ENCODE measurements at places on chromosomes 2 and 18.

- no peak for DNase-seq
These were observed 107.0 kb downstream of the PDE1A start for GRCh38 chr2:182319556-182320505.

DNA sequence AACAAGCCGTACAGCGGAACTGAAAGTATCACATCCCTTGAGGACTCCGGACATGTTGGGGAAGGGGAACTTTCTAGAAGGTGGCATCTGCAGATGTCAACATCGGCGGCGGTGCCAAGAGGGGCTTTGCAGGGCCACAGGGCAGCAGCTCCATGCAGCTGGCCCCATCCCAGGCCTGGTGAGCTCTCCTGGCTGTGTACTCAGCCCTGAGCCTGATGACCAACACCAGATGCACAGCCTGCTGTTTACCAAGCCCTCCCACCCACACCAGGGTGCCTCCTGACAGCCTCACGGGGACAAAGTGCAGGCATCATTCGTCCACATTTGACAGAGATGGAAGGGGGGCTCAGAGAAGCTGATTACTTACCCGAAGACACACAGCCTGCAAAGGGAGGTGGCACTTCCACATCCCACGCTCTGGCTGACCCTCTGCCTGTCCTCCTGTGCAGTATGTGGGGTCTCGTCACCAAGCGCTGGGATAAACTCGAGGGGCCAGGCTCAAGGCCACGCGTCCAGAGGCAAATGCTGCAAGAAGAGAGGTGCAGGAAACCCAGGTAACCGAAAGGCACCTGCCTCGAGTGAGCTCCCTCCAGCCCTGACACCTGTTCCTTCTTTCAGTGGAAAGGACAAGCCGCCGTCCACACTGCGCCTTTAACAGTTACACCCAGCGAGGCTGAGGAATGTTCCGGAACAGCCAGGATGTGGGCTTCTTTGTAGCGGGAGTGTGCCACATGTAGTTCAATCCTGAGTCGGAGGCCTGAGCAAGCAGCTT, 69.0 kb upstream of the ASAP2 start:
- DNase-seq, result no peak

GRCh38 chr2:203583701-203584100, 48.6 kb upstream of the RAPH1 start:
- peak; percentile 73 for DNase-seq

DNA sequence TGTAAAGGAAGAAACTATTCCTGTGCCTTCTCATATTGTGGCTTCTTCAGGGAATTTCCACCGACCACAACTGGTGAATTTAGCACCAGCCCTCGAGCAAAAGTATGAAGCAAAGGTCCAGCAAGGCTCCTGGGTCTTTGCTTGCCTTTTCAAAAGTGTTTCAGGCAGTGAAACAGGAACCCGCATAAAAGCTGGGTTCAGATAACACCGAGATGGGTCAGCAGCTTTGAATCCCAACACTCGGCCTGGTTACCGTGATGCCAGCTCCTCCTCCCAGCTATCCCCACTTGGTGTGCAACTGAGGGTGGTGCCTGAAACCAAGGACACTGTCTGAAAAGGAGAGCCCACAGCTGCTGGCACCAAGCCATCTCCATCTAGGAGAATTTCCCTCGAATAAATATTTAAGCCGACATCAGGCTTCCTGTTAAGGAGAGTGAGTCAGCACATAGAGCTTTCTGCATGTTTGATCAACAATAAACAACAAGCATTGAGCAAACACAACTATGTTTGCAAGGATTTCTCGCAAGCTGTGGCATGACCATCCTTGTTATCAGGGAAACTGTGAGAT, 69.5 kb downstream of the ANTXR1 start:
- DNase-seq, result peak; percentile 68

- DNase-seq, result no peak
These were observed 43.7 kb upstream of the APCDD1 start for GRCh38 chr18:10410472-10411308.

GRCh38 chr2:56230156-56230555, 46.4 kb downstream of the CCDC85A start:
- DNase-seq, result no peak

DNA sequence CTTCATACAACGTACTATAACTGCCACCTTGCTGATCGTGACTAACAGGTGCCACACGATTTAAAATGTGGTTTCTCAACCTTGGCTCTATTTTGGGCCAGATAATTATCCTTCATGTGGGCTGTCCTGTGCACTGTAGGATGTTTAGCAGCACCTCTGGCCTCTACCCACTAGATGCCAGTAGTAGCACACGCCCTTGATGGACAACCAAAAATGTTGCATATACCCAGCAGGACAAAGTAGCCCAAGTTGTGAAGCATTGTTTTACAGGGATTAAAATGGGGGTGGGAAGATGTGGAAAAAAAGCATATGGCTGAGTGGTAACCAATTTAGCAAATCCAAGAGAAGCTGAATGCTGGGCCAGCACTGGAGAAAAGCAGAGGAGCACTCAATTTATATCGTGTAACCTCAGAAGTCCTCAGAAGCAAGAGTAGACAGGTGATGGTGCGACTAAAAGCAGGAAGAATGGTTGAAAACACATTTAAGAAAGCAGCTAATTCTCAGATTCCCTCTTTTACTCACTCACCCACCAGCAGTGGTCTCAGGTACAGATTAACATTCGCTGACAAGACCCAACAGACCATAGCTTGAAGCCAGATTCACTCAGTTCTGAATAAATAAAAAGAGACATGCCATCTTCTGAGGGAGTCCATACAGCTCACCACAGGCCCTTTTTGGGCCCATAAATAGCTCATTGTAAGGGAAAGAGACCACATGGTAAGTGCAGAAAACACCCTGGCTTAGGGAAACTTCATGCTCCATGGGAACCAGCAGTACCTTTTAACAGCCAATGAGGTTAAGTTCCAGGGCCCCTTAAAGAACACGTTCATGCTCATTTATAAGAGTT, 50.6 kb downstream of the RAPH1 start:
- no peak for DNase-seq

DNA sequence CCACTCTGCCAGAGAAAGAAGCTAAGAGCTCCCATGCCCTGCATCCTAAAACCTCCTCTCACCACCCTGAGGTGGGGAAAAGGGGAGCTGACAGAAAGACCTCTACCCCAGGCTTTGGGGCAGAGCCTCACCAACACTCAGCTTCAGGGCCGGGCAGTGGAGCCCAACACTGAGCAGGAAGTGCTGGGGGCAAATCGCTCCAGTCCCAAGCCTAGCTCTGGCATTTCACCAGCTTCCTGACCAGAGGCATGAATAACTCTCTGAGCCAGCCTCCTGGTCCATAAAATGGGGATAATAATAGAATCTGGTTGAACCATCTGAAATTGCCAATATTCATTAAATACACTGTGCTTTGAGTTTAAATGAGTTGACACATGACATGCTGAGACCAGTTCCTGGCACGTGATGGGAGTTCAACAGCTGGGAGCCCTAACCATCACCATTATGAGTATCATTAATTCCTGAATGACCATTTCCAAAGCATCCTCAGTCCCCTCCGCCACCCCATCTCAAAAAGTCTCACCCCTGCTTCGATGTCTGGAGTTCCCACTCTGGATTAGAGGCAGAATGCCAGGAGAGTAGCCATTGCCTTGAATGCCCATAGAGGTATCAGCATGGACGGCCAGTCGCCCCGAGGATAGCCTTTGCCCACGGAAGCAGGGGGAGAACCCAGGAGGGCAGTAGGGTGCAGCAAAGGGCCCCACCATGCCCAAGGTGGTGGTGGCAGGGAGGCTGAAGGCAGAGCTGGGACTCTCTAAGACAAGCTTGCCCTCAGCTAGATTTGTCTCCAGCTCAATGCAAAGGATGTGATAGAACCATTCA, 153.4 kb downstream of the TNS1 start:
- DNase-seq, result no peak

- DNase-seq, result no peak
These were observed 179.5 kb downstream of the EN1 start for GRCh38 chr2:118667964-118668363.

- no peak for DNase-seq
These were observed 971 bp upstream of the CDH7 start for GRCh38 chr18:65749841-65750240.

DNA sequence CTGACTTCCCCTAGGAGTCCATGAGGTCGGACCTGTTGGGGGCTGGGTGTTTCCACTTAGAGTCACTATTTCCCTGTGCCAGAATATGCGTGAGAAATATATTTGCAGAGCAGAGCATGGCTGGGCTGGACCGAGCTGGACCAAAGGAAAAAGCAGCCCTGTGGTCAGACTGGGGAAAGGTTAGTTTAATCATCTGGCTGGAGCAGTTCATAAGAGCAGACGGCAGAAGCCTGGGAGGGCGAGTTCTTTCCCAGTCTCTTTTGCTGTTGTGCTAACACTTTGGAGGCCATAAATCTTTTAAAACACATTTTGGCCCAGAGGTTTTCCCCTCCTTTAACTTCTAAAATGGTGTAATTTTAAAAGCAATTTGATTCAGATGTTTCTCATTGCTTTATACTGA, 66.5 kb downstream of the GLI2 start:
- DNase-seq, result no peak

GRCh38 chr2:239086325-239087020, 238.6 kb downstream of the TWIST2 start:
- no peak for DNase-seq

DNA sequence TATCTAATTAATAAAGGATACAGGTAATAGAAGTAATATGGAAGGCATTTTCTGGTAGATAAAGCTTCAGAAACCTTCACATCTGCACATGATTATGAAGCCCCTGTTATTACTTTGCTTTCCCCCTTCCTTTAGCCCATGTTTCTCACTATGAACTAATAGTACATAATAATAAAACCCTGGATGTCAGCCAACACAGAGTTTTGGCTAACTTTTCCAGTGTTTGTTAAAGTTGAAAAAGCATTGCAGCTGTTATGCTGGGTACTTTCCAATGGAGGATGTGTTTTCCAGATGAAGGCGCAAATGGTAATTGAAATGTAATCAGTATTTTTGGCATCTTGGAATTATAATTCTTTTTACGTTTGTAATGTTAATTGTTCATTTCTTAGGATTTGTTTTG, 43.5 kb downstream of the SPTBN1 start:
- no peak for DNase-seq

DNA sequence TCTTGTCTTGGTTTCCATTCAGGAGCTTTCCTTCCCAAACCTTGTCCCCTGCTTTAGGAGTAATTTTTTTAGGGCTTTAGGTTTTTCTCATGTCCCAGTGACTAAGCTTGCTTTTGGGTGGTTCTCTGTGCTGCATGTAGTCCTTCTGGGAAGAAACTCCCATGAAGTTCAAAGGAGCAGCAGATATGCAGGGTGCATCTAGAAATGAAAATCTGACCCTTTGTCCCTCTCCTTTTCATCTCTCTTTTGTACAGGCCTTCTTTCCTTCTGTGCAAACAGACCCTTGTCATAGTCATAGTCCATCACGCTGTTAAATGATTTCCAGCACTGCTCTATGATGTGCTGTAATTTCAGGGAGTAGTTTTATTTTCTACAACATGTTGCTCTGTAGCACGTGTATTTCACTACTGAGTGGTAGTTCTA, 20.4 kb downstream of the FMNL2 start:
- no peak for DNase-seq

DNA sequence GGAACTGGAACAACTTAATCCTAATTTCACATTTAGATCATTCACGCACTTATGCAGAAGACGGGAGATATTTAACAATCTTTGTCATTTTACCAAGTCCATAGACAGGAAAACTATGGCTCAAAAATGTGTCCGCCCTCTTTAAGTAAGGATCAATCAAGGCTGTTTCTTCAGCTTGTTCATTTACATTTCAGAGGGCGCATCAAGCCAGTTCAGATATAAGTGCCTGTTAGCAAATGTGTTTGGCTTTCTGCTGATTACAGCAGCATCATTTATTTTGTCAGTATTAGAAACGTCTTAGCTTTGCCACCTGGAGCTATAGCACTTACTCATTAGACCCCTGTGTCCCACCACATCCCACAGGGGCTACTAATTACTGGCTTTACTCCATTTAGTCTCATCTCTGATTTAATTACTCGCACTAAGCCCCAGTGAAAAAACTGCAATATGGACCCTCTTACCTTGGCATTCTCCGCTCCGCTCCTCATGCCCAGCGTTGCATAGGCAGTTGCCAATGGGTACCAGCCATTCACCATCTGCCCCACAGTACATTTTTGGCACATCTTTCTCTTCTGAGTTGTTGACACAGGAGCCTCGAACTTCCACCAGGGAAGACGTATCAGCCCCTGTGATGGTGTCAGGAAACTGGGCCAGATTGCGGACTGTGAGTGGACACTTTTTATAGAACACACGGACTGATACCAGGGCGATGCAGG, 8.7 kb downstream of the EPHA4 start:
- DNase-seq, result no peak

DNA sequence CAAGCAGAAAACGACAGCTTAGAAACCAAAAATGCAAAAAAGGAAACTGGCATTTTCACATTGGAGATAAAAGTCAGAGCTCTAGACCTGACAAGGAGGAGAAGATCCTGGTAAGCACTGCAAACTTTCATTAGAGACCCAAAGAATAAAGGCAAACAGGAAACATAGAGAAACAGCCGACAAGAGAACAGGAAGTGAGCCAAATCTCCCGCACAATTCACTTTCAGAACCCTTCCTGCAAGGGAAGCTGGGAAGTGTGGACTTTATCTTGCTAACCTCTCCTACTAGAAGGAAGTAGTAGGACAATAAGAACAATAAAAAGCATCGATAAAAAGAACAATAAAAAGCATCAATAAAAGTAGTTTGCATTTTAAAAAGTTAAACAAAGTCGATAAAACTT, 417.8 kb upstream of the SPHKAP start:
- no peak for DNase-seq

DNA sequence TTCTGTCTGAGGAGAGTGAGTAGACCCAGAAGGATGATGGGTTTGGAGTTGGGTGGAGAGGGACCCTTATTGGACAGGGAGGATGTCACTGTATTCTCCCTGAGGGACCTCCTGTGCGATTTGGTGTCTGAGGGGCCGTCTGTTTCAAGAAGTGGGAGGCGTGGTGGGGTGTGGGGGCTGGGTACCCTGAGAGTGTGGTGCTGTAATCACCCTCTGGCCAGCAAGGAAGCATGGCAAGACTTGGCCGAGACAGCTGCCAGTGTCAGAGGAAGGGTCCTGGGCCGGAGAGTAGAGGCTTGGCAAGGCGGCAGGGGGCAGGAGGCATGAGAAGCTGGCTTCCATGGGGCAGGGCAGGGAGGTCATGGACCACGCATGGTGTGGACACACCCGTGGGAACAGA, 43.1 kb downstream of the CTIF start:
- DNase-seq, result no peak

- DNase-seq, result no peak
These were observed 2.3 kb downstream of the HDAC4 start for GRCh38 chr2:239398521-239398921.

GRCh38 chr2:176291809-176292283, 22.6 kb downstream of the MTX2 start:
- DNase-seq, result no peak

- DNase-seq, result no peak
These were observed 118.8 kb upstream of the DAPL1 start for GRCh38 chr2:158676295-158676694.

- DNase-seq, result no peak
These were observed 16.9 kb upstream of the RNU4ATAC start for GRCh38 chr2:121513597-121514333.

Data from kidney epithelial cell (primary cell).